GM04503 (cell line): ENCODE measurements at places on chromosomes 16 and 17.

DNA sequence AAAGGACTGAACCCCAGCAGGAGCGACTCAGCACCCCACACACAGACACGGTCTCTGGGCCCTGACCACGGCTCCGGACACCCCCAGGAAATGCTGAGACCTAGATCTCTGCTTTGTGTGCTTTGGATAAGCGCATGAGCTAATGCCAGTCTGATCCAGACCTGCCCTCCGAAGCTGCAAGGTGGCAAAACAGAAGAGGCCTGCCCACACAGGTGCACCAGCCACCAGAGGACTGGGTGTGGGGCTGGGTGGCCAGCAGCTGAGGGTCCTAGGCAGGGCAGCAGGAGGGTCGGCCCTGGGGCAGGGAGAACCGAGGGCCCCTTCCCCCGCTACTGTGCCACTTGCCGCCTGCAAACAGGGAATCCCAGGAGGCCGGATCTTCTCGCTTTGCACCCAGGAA, 30.7 kb upstream of the EIF1 start:
- DNase-seq = no peak

DNA sequence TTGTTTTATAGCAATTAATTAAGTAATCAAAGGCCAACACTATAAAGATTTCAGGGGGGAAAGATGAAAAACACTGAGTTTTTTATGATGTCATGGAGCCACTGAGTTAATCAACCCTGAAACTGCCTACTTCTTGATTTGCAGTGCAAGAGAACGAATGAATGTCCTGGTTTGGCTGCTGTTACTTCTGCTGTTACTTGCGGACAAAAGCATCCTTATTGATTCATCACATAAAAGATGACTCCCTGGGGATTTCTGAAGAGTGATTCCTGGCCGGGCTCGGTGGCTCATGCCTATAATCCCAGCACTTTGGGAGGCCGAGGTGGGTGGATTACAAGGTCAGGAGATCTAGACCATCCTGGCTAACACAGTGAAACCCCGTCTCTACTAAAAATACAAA, 10.9 kb upstream of the SPNS3 start:
- no peak for DNase-seq

DNA sequence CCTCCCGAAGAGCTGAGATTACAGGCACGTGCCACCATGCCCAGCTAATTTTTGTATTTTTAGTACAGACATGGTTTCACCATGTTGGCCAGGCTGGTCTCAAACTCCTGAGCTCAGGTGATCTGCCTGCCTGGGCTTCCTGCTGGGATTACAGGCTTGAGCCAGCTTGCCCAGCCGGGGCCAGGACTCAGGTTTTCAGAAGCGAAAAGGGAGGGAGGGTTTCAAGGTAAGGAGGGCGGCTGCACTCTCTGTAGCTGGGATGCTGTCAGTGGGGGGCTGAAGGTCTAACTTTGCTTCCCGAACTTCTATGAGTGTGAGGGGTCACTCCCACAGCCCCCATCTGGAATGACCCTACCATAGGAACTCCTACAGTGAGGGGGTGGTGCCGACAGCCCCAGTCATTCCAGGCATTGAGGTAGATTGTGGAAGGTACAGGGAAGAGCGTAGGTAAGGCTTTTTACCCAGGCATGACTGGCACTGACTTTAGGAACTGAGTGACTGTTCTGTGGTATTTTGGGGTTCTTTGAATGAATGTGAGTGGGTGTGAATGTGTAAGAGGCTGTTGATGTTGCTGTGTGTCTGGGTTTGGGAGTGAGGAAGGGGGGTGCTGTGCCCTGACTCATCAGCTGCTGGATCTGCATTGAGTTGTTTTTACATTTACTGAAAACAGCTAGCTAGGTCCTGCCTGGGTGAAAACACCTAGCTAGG, 3.8 kb upstream of the C1QL1 start:
- DNase-seq = no peak

DNA sequence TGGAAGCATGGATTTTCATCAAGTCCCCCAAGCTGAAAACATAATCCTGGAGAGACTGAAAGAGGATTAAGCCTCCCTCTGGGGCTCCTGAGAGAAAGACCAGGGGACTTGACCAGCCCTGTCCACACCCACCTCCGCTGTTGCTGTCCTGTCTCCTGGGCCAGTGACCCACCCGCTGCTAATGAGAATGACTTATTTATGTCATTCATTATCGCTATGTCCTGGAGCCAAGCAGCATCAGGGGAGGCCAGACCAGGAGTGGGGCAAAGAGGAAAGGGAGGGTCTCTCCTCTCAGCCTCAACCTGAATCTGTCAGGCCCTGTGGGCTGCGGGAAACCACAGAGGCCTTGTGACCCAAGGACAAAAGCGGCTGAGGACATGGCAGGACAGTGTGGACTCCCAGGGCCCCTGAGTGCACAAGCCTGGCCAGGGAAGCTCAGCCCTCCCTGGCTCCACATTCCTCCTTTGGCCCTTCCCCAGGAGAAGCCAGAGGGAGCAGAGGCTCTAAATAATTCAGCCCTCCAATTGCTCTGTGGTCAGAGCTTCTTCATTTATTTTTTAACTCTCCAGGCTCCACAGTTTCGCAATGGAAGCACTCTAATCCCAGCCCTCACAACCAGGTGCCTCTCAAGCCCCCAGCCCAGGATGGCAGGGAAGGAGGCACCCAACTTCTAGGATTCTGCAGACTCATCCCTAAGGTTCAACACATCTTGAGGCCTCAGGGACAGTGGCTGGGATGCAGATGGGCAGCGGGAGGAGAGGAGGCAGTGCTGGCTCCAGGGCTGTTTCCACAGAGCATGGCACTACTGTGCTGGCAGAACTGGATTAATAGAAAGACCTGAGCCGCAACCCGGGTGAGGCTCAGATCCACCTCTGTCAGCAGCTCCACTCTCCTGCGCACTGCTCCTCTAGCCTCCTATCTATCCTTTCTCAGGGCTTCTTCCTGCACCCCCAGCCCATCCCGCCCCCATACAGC, 19.1 kb downstream of the CUEDC1 start:
- DNase-seq = no peak

GRCh38 chr16:55471448-55472097, 7.4 kb upstream of the MMP2 start:
- DNase-seq = no peak

- no peak for DNase-seq
These were observed 142.5 kb downstream of the IRX3 start for GRCh38 chr16:54143934-54144571.

- DNase-seq = no peak
These were observed 1276.1 kb upstream of the CDH8 start for GRCh38 chr16:63312346-63312745.

DNA sequence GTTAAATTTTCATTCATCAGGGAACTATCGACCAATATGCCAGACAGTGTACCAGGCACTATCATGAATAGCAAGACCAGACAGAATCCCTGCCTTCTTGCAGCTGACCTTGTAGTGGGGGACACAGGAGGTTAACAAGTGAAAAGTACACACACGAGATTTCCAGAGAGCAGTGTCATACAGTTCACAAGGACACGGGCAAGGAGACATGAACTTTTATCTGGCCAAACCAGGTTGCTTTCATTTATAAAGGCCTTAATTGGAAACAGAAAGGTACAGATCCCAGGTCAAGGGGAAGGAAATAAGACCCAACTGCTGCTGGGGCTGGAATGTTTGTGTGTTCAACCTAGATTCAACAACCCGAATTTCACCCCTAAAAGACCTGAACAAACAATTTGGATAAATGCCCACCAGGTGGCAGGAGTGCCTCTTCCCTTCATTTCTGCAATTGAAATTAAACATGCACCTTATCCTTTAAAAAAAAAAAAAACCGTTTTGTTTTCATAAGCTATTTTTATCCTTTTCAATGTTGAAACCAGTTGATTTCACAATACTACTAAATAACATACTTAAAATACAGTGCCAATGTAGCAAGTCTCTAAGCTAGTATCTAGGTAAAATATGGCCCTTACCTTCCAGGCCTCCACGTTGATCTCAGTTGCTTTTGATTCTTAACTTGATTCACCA, 65.9 kb downstream of the EMP2 start:
- DNase-seq = peak; percentile 27

GRCh38 chr16:68658341-68658973, 13.3 kb downstream of the CDH3 start:
- peak; percentile 61 for DNase-seq

DNA sequence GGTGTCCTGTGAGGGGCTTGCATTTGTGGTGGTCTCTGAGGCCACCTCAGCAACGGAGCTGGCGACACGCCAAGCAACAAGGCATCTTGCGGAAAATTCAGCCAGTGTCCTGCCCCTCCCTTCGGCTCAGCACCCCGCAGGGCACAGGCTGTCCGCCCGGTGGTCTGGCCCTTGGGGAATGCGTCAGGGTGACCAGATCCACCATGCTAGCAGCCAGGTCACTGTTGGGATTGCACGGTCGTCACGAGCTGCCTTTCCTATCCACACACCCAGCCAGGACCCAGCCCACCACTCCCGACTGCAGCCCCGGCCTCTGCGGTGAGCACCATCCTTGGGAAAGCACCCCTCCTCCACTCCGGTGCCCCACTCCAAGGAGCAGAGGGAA, 221.2 kb downstream of the NTN1 start:
- DNase-seq = no peak

DNA sequence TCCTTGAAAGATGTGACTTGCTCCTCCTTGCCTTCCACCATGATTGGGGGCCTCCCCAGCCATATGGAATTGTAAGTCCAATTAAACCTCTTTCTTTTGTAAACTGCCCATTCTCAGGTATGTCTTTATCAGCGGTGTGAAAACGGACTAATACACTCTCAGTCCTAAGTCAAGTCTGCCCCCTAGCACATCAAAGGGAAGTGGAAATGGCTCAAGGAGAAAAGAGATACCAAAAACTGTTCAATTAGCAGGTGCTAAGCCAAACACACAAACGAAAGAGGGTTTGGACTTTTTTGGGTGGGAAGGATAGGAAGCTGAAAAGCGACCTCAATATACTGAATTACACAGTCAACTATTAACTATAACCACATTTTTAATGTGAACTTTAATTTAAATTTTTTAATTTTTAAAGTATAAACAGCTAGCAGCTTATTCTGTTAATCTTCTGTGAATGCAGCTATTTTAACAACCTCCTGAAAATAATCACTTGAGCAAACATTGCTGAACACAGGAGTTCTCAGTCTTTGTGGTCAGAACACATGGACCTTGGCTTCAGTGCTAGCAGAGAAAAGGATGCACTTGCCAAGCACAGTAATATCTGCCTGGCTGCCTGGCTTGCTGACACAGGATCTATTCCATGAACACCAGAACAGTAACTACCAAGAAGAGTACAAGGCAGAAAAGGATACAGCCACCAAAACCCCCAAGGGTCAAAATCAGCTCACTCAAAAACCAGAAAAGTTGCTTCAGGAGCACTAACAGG, 10.9 kb downstream of the ZNF18 start:
- DNase-seq = no peak

DNA sequence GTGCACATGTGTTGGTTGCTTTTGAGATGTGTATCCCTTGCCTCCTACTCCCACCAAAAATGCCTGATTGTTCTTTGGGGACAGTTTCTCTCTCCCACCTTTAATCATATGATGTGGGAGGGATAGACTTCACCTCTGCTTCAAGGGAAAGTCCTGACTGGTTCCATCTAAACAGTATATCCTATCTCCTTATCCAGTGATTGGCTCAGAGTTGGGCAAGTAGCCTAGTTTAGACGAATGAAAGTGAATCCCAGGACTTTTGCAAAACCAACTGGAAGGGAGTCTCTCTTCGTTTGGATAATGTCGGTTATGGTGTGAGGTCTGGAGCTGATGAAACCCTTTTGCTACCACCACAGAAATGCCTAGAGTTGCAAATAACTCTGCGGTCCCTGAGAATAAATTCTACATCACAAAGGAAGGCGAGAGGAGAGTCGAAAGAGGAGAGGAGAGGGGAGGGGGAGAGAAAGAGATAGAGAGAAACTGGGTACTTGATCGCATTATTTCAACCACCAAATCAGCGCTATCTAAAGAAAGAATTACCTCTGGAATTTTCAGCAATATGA, 77.1 kb upstream of the SALL1 start:
- no peak for DNase-seq

GRCh38 chr16:77509796-77510195, 75.0 kb upstream of the ADAMTS18 start:
- DNase-seq = no peak

DNA sequence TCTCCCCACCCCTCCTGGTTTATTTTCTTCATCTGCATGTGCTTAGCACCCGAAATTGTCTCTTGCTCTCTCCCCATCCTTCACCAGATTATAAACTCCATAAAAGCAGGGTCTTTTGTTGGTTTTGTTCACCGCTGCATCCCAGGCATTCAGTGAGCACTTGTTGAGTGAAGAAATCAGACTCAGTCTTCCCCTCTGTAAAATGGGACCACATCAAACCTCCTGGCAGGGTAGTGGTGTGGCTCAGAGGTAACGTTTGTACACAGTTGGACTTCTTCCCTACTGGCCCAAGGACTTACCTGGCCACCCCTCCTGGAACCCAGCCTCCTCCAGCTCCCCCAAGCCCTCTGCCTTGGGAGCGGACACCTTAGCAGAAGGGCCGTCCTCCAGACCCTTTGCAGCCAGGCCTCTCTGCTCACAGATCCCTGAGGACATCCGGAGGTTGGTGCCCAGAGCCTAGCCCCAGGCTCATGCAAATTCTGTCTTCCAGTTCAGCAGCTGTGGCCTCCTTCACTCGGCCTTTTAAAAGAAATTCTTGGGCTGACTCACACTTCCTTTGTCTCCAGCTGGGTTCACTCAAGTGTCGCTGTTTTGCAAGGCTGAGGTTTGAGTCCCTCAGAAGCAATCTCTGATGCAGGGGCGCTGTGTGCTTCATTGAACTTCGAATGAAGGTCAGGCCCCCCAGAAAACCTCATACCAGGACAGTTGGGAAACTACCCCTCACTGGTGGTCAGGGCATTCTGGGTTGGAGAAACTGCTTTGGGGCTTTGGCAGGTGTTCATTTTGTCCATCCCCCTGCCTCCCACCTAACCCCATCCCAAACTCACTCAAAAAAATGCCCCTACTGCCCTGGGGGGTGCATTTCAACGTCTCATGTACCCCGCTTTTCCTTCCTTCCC, 16.8 kb upstream of the RMI2 start:
- DNase-seq = peak; percentile 71

GRCh38 chr17:48751172-48751571, 22.6 kb upstream of the HOXB13 start:
- DNase-seq = no peak

- no peak for DNase-seq
These were observed 471.8 kb downstream of the CDH13 start for GRCh38 chr16:83098536-83098935.

GRCh38 chr16:76535-77272, 1.3 kb upstream of the MPG start:
- DNase-seq = no peak

- no peak for DNase-seq
These were observed 85.9 kb upstream of the TBX2 start for GRCh38 chr17:61313461-61314326.

- DNase-seq = no peak
These were observed 14.5 kb downstream of the C17orf100 start for GRCh38 chr17:6666077-6666521.
